ENCODE measurements at places on chromosomes 6 and 20. TPM values are rescaled to one million over a fixed set of nuclear protein-coding genes. Genes with fewer than 3 reads are reported as not detected.

CTAGE9 gene
- total RNA-seq = not detected

ACAT2 gene
- total RNA-seq = 15.1 TPM

LHFPL5 gene
- total RNA-seq = not detected

DNA sequence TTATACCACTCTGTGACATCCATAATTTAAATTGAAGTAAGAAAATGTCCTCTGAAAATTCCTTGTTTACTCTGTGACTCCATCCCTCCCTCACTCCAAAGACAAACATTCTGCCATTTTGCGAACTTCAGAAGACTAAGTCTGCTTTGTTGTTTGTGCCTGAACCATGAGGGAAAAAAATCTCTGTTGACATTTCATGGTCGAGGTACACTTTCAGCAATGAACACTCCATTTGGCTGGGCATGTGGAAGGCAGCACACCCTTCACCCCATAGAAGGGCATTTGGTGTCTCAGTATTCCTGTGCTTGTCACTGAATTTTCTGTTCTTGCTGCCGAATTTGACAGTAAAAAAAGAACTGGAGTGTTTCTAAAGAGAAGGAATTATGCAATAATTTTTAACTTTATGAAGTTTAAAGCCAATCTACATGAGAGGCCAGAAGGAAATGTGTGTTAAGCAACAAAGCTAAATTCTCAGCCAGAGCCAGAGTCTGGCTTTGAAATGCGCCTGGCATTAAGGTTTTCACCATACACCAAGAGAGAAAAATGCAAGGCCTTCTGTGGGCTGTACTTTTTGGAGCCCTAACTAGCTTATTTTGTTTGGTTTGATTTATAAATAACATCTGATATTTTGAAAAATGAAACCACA lies 4.7 kb upstream of the PBOV1 start:
- no peak for DNase-seq

TCP11 gene
- total RNA-seq = not detected

KIF6 gene
- total RNA-seq = 0.38 TPM

EBF4 gene
- 1.3 TPM for total RNA-seq

DNA sequence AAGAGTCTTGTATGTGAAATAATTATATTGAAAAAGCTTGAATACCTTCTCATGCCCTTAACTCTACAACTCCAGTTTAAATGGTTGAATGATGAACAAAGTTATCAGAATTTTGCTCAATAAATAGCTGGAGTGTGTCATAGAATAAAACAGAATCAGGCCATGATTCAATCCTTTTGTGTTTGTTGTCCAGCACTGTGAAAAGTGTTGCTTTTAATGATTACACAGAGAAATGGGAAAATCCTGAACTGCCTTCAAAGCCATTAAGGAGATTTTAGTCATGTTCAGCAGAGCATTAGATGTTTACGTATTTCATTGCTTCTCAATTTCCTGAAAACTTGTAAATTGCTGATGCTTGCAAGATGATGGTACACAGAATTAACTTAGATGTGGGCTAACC lies 262.9 kb upstream of the BTBD3 start:
- no peak for DNase-seq

- no peak for DNase-seq
Measured at GRCh38 chr20:25269057-25269832, 21.4 kb downstream of the PYGB start.

APOBEC2 gene
- not detected for total RNA-seq

CST2 gene
- total RNA-seq = not detected

DNA sequence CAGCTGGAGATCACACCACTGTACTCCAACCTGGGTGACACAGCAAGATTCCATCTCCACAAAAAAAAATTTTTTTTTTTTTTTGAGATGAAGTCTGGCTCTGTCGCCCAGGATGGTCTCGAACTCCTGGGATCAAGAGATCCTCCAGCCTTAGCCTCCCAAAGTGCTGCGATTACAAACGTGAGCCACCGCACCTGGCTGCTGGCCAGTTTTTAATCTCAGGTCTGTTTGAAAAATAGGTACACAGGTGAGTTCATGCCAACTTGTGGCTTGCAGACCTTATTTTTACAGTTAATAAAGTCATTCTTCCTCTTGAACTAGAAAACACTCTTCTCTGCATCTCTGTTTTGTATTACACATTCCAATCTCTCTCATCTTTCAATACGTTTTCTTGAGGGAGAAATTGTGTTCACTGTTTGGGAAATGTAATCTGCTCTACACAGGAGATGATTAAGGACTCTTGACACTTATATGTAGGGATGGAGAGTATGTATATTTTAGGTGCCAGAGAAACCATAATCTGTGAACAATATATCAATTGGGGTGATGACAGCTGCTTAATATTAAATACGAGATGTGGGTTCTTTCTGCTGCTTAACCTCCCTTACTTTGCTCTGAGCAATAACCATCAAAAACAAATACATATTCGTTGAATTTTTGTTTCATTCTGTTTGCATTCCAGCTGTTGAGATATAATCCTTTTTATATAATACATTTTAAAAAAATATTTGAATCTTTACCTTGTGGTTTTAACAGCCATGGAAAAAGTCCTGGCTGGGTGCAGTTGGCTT lies 17.7 kb upstream of the RIPOR3 start:
- DNase-seq = no peak

SLC17A2 gene
- total RNA-seq = not detected

GDAP1L1 gene
- total RNA-seq = not detected

DNA sequence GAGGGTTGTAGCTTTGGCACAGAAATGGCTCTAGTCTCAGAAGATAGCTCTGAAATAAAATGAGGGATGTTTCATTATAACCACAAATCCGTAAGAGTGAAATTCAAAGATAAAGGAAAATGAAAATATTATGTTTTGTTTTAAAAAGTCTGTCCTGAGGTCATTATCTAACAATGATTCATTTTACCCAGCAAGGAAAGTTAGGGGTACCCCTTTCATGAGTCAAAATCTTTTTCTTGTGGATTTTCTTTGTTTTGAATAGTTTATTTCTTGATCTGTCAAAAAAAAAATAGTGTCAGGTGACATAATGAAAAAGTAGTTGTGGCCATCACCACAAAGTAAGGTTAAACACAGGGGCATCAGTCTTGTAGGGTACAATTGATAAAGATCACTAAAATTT lies 59.7 kb upstream of the MYB start:
- DNase-seq = no peak

DNA sequence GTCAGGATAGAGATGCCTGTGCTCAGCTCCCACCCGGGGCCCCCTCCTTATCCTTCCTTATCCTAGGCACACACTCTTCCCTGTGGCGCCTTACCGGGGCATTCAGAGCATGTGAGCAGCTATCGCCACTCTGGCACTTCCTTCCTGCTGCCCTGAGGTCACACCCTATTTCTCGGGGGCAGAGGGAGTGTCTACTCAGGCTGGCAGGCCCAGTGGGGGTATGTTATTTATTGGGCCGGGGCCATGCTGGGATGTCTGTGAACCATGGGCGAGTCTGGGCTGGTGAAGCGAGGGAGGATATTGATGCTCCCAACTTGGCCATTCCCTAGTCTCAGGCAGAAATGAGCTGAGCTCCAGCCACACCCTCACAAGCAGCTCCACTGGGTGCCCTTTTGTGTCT lies 3.9 kb upstream of the LY6G6D start:
- DNase-seq = no peak

DNA sequence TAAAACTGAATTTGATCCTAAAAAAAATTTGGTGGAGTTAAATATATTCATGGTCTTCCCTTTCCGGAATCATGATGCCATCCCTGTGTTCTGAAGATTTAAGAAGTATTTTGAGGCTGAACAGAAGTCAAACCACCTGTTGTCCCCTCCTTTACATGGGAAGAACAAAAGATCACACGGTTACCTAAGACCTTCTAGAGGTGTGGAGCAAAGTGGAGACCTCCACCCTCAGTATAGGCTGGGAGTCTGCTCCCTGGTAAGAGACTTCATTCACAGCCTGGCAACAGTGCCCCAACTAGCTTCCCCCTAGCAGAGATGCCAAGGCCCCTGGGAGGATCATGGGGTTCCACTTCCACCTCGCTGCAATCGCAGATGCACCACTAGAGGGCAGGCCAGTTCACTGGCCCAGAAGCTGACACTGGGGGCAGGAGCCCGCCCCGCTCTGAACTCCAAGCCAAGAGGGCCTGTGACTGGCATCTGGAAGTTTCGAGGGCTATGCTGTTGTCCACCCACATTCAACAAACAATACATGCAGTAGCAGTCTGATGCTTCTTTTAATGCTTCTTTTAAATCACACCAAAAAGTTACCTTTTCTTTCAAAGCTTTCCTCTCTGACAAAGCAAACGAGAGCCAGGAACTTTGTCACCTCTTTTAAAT lies 19.5 kb upstream of the UBE2J1 start:
- DNase-seq = peak; percentile 44

SYNDIG1 gene
- 0.24 TPM for total RNA-seq

DNA sequence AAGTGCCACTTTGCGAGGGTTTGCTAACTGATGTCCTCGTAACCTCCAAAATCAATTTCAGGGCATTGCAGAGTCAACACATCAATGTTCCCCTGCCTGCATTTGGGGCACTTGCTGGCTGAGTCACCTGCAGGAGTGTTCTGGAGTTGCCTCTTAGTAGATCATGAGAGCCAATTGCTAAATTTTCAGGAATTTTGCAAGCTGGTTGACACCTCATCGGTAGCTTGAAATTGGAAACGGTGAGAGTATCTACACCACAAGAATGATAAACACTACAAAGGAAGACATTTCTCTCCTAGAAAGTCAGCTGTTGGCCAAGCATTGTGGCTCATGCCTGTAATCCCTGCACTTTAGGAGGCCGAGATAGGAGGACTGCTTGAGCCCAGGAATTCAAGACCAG lies 10.8 kb upstream of the BFSP1 start:
- no peak for DNase-seq

GRCh38 chr6:168956141-168956838 lies 297.4 kb downstream of the THBS2 start:
- no peak for DNase-seq

- DNase-seq = no peak
Measured at GRCh38 chr6:25005010-25005409, 69.2 kb upstream of the RIPOR2 start.

BPIFA1 gene
- not detected for total RNA-seq

Measured in omental fat pad (tissue), 4 donors.